LHCN-M2 (cell line): ENCODE measurements at places on chromosomes 3 and 15.

- peak; percentile 74 for DNase-seq
These were observed 113.6 kb upstream of the ICE2 start for GRCh38 chr15:60592371-60593169.

GRCh38 chr3:28824316-28824715 lies 456.6 kb upstream of the RBMS3 start:
- no peak for DNase-seq

DNA sequence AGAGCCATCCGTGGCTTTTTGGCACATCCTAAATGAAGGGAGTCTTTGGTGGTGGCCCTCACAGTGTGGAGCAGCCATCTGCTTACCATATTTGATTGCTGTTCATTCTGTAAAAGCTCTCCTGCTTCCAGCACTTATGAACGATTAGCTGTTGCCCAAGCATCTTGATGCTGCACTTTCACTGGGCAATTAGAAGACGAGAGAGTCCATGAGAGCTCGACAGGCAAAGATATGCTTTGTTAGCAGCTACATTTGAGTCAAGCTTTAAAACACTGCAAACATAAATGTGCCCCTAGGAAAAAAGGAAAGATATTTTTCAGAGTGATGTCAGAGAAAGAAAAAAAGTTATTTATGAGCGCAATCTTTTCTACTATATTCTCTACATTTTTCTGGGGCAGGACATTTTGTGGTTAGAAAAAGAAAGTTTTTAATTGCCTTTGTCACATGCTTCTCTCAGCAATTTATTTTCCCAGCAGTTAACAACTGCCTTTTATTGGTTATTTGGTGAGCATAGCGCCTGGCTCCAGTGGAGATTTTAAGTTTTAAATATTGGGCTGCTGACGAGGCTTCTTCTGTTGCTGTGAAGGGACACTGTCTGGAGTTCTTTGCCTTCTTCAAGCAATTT lies 468.4 kb downstream of the C3orf38 start:
- no peak for DNase-seq

GRCh38 chr3:112104774-112105173 lies 18.6 kb downstream of the C3orf52 start:
- DNase-seq = no peak

GRCh38 chr3:174462916-174463315 lies 396.2 kb upstream of the NAALADL2 start:
- DNase-seq = no peak

DNA sequence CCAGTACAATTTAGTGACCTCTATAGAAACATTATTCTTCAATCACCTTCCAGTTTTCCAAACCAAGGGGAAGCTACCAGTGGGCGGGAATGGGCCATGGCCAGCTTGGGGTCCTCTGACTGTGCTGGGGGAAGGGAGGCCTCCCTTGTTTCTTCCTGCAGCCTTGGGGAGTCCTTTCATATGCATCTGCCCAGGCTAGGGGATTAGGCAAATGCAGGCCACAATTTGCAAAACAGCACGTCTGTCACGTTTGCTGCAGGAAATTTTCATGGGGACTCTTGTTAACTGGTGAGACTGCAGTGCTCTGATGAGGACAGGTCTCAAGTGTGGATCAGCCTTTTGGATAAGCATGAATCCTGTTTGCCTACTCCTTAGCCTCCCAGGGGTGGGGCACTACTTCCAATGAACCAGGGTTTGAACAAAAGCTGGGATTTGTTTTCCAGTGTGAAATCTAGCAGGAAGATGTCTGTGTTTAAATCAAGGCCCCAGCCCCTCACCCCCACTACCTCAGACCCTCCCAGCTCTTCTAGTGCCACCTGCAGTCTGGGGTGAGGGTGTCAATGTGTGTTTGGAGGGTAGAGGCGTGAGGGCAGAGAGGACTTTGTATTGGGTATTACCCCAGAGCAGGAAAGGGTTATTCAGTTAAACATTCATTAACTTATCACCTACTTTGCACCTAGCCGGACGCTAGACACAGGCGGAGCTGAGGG lies 219.9 kb downstream of the OPA1 start:
- DNase-seq = no peak

GRCh38 chr3:161273589-161274218 lies 52.6 kb downstream of the NMD3 start:
- DNase-seq = peak; percentile 27

DNA sequence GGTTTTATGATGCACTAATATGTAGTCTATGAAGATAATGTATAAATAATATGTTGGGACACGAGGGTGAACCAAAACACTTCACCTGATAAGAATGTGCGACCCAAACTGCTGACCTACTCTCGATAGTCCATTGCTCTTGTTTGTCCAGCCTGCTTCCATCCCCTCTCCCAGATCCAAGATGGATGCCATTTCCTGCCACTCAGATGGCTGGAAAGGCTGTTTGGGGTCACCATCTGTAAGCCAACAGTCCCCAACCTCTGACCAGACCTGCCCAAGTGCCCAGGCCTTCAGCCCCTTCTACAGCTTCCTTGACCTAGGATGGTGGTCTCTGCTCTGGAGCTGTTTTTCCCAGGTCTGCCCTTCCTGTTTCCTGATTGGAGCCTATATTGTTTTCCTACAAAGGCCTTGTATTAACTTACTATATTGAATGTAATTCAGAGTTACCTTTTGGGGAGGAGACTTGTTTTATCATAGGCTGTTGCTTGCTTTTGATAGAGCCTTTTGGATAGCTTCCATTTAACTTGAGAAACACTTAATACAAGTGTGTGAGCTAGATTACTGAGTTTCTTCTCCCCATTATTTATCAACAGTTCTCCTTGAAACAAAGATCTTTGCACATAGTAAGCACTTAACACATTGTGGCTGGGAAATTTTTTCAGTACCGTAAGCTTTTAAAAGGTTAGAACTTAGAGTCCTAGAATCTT lies 5.0 kb upstream of the PAQR9 start:
- no peak for DNase-seq

DNA sequence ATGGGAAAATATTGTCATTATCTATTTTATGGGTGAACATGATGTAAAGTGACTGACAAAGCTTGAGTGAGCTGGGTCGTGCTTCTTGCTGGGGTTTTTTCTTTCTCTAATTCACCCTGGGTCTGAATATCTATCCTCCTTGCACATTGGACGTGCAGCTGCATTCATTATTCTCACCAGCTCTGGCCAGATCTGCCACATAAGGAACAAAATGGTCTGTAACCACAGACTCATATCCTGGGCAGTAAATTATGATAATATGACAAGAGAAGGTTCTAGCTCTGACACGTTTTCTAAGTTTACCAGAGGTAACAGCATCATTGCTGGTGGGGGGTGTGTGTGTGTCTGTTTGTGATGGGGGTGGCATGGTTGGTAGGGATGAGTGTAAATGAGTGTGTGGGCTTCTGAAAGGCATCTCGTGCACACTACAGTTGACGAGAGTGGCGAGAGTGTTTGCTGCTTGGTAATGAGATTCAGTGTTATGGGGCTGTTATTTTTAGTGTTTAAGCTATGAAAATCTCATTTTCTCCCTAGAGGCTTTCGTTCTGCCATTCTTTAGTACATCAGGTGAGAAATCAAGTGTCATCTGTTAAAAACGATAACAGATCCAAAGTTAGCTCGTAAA lies 418.4 kb downstream of the PDCD6IP start:
- DNase-seq = no peak

GRCh38 chr3:186989429-186989828 lies 59.1 kb downstream of the ST6GAL1 start:
- no peak for DNase-seq

DNA sequence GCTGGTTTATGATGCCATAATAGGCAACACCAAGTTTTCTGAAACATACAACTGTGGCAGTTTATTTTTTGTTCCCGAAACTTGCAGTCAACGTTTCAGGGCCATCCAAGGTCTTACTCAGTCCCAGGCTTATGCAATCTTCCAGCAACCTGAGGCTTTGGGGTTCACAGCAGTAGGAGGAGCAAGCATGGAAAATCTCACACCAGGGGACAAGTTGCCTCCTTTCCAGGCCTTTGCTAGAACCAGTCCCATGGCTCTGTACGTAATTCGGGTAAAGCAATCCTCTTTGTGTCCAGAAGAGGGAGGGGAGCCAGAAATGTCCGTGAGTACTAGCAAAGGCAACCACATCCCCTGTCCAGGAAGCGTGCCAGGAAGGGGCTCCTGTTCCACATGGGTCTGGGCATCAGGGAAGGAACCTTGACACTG lies 4.7 kb upstream of the FAM240A start:
- no peak for DNase-seq

DNA sequence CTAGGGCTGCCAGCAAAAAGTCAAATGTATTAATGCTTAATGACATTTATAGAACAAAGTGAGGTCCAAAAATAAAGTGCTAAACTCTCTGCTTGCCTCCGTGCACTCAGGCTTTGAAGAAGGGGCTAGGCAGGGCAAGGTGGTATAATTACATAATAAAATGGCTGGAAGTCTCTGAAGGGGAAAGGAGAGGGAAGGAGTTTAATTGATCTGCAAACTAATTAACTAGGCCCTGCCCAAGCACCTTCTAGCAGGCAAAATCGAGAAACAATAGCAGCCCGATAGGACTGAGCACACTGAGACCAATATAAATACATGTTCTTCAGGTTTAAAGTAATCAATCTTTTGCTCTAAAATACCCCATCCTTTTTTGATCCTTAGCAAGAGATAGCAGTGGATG lies 13.0 kb downstream of the DIS3L start:
- no peak for DNase-seq

DNA sequence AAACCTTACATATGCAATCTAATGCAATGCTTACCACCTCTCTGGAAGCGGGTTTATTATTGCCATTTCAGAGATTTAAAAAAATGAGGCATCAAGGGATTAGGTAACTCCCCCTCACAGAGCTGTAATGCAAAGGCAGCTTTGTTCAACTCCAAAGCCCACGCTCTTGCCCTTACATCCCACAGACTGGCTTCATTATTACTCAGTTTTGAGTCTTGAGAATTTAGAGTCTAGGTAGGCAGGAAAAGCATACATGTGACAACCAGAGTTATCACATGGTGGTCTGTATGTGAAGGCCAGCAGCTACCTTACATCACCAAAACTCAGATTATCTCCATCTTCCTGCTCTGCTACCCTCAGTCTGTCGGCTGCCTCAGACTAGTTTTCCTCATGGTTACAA lies 326.9 kb downstream of the UACA start:
- DNase-seq = no peak

GRCh38 chr15:93862791-93863190 lies 368.6 kb upstream of the MCTP2 start:
- DNase-seq = no peak

DNA sequence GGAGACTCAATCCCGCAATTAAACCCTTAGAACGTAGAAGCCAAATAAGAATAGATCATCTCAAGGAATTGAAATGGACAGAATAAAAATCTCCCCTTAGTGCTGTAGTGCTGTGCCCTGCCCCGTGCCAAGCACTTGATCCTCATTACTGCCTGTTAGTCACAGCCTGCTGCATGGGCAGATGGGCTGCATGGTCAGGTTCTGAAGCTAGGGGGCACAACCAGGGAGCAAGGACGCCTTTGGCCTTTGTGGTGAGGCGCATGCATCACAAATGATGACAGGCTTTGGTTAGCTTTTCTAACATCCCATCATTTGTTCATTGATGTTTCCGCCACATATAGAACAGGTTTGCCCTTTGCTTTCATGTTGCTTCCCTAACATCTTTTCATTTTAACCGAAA lies 336.3 kb upstream of the ADAMTS9 start:
- DNase-seq = no peak
